ENCODE measurements at places on chromosomes 6 and 20.

- DNase-seq = no peak
Observed at GRCh38 chr6:113923526-113923925, 47.4 kb downstream of the HDAC2 start.

DNA sequence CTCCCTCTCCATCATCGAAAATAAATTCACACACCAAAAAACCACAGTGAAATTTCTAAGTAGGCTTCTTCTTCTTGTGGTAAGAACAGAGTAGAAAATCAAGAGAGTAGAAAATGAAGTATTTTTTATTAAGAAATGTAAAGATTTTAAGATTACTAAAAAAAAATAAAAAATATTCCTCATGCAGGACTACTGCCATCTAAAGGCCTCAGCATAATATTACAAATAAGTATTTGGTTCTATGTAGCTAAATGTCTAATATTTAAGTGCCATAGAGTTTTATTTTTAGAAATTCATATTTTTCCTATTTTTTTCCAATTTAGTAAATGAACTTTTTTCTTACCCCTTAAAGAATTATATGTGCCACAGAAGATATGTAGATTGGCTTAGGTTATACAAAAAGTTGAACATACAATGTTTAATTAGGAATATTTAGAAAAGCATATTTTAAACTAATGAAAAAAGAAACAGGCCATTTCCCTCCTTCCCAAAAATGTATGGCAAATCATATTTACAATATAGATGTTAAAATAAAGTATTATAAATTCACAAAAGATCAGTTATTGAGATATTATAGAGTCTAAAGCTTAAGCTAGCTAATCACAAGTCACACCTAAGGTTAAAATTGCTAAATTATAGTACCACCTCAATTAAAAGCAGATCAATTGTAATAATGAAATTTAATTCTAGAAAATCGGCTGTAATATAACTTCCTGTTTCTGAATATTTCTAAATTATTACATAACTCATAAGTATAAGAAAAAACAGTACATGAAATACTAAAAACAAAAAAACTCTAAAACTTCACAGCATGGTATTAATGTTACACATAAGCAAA is 3.5 kb upstream of the NT5DC1 start:
- DNase-seq = no peak

DNA sequence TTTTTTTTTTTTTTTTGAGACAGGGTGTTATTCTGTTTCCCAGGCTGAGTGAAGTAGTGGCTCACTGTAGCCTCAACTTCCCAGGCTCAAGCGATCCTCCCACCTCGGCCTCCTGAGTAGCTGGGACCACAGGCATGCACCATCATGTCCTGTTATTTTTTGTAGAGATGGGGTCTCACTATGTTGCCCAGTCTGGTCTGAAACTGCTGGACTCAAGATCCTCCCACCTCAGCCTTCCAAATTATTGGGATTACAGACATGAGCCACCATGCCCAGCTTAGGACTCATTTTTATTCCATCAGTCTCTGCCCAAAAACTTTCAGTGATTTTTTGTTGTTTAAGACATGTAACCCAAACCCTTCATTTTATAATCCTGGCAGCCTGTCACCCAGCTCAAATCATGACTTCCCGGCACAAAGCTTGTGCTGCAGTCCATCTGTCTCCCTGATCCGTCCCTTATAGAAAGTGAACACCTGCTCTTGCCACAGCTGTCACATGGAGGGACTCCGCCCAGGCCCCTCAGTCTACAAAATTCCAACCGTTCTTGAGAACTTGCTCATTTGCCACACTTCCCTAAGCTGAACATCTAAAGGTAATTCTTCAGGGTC is 183.9 kb upstream of the JARID2 start:
- no peak for DNase-seq

- DNase-seq = no peak
Observed at GRCh38 chr6:12548526-12548925, 168.0 kb upstream of the PHACTR1 start.

GRCh38 chr6:20661721-20662120 is 127.5 kb downstream of the CDKAL1 start:
- no peak for DNase-seq

- no peak for DNase-seq
Observed at GRCh38 chr20:430091-430999, 22.2 kb downstream of the RBCK1 start.

- no peak for DNase-seq
Observed at GRCh38 chr6:36113703-36114102, 16.6 kb upstream of the MAPK13 start.
